ENCODE measurements at places on chromosomes 5 and 9.

- no peak for DNase-seq
Measured at GRCh38 chr5:42404366-42404765, 18.9 kb upstream of the GHR start.

DNA sequence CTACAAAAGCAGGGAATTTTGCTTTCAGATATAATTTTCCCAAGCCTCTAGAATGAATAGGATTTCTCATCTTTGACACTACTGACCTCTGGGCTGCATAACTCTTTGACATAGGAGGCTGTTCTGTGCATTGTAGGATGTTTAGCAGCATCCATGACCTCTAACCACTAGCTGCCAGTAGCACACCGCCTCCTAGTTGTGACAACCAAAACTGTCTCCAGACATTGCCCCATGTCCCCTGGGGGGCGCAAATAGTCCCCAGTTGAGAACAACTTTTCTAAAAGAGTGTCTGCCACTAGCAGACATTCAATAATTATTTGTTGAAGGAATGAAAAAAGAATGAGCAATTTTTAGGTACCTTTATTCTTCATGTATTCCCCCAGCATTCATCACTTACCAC, 51.8 kb downstream of the POU4F3 start:
- no peak for DNase-seq

GRCh38 chr5:180611140-180611850, 20.0 kb upstream of the SCGB3A1 start:
- no peak for DNase-seq

DNA sequence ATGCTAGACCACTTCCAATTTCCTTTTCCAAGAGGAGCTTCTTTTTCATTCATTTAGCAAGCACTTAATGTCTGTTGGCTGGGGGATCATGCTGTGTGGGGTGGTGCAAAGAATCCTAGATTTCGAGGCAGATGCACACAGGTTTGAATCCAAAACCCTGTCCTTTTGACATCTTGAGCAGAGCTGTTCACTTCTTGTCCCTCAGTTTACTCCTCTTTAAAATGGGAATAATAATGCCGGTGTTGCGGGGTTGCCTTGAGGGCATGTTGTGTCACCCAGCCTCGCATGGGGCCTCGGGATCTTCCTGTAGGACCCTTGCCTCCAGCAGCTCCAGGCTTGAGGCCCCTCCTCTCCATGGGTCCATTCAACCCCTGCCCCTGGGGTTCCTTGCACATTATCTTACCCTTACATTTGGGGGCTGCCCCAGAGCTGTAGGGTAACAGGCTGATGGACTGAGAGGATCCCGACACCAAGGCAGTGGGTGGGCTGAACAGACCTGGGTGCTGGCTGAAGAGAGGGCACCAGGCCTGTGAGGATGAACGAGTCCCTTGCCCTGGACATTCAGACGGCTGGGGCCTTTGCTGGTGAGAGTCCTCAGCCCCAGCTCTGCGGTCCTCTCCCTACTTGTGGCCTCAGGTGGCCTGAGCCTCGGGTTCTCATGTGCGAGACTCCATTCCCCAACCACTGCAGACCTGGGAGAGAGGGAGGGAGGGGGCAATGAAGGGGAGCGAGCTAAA, 145.8 kb downstream of the BARX1 start:
- DNase-seq: no peak

DNA sequence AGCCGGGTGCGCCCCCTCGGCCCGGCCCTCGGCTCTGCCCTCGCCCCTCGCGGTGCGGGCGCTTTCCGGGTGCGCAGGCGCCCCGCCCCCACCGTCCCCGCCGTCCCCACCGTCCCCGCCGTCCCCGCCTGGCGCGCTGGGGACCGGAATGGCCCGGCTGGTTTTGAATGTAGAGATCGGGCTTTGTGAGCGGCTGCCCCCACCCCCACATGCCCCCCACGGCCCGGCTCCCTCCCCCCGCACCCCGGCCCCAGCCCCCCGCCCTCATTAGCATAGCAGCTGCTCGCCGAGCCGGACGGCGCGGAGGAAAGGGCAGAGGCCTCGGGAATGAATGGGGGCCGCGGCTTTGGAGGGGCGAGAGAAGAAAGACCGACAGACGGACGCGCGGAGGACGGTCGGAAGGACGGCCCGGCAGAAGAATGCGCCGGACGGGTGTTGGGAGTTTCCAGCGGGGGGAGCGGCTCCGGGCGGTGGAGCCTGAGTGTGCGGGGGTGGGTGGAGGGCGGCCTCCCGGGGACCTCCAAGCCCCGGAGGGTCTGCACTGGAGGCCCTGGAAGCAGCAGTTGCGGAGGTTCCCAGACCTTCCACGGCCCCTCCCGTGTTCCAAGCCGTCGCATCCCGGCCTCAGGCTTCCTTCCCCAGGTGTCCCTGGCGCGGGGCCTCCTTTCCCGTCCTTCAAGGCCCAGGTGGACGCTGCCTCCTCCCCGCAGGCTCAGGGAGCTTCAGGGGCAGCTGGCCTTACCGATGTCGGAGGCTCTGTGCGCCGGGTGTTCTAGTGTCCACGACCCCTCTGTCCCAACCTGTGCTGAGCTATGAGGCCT, 6.0 kb downstream of the NRARP start:
- DNase-seq: no peak

DNA sequence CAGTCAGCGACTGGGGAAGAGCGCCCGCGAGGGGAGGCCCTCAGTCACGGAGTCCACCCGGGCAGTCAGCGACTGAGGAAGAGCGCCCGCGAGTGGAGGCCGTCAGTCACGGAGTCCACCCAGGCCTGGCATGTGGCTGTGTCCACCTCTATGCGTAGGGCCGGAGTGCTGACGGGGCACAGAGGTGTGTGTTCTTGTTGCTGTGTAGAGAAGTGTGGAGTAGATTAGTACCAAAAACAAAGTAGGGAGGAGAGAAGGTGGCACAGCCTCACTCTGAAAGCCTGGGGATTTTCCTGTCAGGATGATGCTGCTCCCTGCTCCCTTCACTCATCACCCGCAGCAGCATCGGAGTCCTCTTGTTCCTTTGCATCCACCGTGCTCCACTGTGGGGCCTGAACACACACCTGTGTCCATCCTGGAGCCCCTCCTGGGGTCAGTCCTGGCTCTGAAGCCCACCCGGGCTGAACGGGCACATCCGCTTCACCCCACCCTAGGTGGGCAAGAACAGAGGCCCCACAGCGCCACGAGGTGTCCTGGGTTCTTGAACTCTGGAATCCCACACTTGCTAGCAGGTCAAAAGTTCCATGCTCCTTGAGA, 37.9 kb downstream of the AHRR start:
- DNase-seq: no peak

GRCh38 chr5:154610321-154611154, 132.5 kb upstream of the HAND1 start:
- DNase-seq: peak; percentile 68

- no peak for DNase-seq
Measured at GRCh38 chr9:30140407-30140806, 2244.0 kb upstream of the ACO1 start.

DNA sequence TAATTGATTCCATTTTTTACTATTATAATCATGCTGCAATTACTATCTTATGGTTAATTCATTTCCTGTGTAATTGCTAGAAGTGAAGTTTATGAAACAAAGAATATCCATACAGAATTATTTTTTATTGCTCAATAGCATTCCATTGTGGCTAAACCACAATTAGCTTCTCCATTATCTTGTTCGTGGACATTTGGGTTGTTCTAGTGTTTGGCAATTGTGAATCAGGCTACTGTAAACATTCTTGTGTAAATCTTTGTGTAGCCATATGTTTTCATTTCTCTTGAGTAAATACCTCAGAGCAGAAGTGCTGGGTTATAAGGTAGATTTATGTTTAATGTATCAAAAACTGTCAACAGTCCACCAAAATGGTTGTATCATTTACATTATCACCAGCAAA, 341.1 kb downstream of the MAT2B start:
- no peak for DNase-seq

- no peak for DNase-seq
Measured at GRCh38 chr9:14433351-14434157, 119.6 kb upstream of the NFIB start.

GRCh38 chr5:10453545-10453944, 11.9 kb downstream of the ROPN1L start:
- no peak for DNase-seq

DNA sequence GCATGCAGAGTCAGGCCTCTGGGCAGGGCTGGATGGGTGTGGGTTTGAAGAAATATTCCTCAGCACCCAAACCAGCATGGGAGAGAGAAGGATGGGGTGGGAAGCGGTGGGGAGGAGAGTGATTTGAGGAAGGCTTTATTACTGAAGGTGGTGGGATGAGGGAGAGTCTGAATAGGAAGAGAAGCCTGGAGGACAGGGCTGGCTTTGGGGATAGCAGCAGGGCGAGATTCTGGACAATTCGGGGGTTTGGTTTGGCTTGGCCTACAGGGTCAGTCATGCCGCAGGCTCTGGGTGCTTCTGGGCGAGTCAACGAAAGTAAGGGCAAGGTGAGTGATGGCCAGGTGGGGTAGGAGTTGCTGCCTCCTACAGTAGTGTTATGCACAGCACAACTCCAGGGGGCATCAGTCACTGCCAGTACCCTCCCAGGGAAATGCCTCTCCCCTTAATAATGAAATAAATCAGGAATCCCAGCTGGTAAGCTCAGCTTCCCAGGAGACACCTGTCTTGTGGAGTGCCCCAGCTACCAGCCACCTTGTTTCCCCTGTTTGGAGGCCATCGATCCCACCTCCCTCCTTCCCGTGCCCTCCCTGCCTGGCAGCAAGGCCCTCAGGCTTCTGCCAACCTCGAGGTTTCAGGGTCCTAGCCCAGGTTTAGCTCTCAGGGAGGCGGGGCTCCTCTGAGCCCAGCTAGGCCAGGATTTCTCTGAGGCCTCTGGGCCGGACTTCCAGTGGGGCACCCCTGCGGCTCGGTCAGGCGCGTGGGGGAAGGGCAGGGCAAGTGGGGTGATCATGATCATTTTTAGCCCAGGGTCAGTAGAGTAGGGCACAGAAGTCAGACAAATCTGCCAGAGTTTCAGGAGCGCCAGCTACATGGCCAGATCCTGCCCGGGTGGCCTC, 741 bp upstream of the NKX2-5 start:
- no peak for DNase-seq

- no peak for DNase-seq
Measured at GRCh38 chr5:95735406-95735805, 4.3 kb downstream of the RHOBTB3 start.

DNA sequence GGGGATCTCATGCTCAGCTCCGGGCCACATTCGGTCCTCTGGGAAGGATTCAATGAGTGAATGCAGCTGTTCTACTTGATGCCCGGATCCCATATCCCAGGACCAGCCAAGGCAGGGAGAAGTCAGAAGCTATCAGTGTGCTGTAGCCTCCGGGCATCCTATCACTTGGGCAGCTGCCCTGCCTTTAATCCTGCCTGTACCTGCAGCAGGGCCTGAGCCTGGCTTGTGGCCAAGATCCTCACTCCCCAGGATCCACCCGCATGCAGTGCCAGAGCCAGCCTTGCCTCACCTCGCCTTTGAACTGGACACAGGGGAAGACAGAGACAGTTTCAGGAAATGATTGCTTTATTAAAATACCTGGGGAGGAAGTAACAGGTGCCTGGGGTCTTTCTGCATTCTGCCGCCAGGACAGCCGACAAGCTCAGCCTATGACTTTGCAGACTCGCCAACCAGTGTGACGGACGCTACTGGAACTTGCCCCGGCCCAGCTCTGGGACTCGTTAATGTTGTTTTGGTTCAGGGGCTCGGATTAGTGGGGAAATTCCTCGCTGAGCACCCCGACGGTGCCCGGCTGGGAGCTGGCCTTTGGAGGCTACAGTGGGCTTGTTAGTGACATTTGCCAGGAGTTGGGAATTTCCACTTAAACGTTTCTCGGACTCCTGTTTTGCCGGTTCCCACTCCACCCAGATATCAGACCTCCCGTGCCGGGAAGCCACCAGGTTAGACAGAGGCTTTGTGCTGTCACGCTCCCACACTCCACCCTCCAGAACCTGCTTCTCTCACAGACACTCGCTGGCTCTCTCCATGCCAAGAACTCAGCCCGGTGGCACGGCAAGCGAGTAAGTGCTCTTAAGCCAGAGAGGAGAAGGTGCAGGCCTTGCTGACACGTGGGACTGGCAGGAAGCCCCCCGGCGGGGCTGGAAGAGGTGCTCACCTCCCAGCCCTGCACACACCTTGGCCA, 721 bp downstream of the PTGES start:
- no peak for DNase-seq

DNA sequence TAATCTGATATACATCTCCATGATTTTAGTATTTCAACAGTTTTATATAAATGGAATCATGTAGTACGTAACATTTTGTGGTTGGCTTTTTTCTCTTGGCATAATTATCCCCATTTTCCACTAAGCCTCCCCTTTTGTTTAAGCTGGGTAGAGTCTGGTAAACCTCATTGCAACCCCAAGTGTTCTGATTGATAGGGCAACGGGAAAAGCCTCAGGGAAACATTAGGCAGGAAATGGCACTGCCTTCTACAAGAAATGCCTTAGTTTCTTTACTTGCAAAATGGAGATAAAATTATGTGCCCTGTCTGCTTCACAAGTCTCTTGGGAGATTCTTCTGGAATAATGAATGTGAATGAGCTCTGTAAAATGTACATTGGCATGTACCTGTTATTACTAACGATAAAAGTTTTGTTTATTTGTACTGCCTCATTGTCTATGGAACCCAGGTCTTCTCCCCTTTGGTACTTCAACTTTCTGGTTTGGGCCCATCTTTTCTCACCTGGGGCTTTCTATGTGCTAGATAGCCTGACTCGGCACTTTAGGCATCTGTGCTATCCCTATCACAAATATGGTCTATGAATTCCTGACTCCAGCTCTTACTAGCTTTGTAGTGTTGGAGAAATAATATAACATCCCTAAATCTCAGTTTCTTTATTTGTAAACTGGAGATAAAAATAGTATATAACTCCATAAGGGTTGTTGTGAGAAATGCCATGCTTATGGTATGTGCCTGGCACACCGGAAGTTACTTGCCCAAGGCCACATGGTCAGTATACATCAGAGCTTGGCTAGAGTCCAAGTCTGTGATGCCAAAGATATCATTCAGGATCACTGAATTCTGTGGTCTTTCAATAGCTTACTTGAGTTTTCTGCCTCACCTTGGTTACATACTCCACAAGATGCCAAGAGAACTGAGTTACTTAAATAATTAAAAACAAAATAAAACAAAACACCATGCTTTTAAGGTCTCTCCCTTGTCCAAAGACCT, 48.2 kb upstream of the ZNF169 start:
- DNase-seq: no peak

- no peak for DNase-seq
Measured at GRCh38 chr9:1171546-1171945, 121.4 kb downstream of the DMRT2 start.

GRCh38 chr5:115320515-115320914, 24.1 kb upstream of the CCDC112 start:
- no peak for DNase-seq

- DNase-seq: no peak
Measured at GRCh38 chr5:136772491-136772890, 407.1 kb upstream of the TRPC7 start.

GRCh38 chr5:141001844-141002604, 35.7 kb downstream of the PCDHAC2 start:
- DNase-seq: no peak

GRCh38 chr5:33692980-33693379, 198.8 kb downstream of the ADAMTS12 start:
- no peak for DNase-seq

All from stimulated activated naive B cell treated with anti-CD40 and anti-IgM and Interleukin-4, amounts not matched to agents 10 μg/mL and 1 μg/mL and 100 μg/mL, for 72 hours (primary cell).